Right renal pelvis (tissue), 4 donors: ENCODE measurements at places on chromosomes 12 and 14.
A peak's percentile ranks its signal among the peaks of the same experiment; 100 is the strongest.

DNA sequence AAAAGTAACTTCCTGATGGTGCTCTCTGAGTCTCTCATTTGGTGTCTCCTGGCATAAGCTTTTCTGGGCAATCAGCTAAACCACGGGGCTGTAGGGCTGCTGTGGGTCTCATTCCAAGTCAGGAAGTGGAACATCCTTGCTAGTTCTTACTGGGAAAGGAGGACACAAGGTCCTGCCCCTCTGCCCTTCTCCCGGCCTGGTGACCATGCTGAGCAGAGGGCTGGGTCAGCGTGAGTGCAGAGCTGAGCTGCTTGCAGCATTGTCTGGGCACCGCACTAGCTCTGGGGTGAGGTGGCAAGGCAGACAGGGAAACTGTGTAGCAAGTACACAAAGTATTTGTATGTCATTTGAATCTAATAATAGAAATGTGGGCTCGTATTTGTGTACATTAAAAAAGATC lies 45.0 kb upstream of the ASPG start:
- DNase-seq = no peak

DNA sequence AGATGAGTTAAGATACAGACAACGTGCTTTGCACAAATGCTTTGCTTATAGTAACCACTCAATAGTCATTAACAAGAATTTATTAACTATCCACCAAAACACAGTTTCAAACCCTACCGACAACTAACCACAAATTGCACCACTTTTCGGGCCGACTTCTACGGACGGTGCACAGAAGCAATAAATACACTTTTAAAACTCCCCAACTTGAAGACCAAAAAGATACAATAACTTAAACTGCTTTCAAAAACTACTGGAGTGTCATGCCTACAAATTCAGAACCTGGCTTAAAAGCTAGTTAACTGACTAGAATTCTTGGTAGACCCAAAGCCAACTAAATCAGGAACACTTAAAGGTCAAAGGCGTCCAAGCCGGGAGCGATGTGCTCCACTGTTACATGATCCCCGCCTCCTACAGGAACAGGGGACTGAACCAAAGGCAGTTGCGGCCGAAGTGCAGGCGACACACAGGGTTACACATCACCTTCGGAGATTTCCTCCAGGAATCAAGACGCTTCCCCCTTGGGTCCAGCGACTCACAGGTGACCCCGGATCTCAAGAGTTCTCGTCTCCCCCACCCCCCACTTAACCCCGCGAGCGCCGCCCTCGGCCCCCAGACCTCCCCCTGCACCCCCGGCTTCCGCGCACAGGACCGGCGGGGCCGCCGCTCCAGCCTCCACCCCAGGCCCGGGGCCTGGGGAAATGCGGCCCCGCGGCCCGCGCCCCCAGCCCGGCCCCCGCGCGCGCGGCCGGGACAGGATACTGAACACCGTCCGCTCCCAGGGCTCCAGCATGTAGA lies 507 bp downstream of the SPTSSA start:
- peak; percentile 40 for DNase-seq

GRCh38 chr12:128549601-128550218 lies 274.0 kb downstream of the SLC15A4 start:
- DNase-seq = no peak

- DNase-seq = no peak
Observed at GRCh38 chr12:93803424-93803807, 126.2 kb downstream of the CRADD start.

GRCh38 chr12:120007272-120007671 lies 18.2 kb downstream of the BICDL1 start:
- no peak for DNase-seq

DNA sequence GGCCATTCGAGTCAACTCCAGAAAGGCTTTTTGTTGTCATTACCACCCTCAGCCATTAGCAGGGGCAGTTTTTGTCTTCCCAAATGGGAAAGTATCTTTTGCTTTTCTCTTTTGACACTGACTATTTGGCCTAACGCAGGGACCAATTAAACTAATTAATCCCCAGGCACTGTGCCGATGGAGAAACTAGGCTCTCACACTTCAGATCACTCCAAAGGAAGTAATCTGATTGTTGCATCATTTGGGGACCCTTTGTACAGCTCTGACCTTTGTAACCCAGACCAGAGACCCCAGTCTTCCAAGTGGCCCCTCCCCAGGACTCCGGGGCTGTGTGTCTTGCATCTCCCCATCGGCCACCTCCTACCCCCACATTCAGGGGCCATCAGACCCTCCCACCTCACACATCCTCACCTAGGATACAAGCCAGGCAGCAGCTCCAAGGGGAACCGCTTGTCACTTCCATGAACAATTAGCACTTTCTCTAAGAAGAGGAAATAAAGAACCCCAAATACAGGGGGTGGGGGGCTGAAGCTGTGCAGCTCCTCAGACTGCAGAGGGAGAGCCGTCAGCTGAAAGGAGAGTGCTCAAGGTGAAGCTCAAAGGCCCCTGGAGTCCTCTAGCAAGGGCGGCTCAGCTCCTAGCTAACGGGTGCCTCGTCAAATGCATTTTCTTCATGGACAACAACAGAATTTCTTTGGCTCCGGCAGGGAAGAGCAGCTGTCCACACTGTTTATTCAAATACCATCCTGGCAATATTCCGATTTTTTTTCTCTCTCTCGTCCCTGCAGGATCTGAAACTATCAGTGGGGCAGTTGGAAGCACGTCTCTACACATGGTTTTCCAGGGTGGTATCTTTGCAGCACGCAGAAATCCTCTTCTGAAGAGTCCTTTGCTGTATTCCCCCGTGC lies 64.3 kb upstream of the DIO3 start:
- DNase-seq = no peak

GRCh38 chr12:65458718-65459117 lies 180.2 kb downstream of the MSRB3 start:
- DNase-seq = no peak

DNA sequence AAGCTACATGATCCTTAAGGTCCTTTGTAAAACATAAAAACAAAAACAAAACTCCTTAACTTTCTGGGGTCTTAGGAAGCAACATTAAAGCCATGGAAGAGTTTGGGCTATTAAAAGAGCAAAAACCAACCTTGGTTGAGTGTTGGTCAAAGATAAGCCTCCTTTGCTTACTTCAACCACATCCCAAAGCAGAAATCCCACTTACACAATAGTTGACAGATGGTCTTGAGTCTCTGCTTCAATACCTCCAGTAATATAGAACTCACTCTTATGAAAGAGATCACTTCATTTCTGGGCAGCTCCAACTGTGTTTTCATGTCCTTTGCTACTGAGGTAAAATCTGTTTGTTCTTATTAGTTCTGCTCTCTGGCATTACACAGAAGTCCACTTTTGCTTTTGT lies 125.8 kb downstream of the SLC38A4 start:
- DNase-seq = no peak

DNA sequence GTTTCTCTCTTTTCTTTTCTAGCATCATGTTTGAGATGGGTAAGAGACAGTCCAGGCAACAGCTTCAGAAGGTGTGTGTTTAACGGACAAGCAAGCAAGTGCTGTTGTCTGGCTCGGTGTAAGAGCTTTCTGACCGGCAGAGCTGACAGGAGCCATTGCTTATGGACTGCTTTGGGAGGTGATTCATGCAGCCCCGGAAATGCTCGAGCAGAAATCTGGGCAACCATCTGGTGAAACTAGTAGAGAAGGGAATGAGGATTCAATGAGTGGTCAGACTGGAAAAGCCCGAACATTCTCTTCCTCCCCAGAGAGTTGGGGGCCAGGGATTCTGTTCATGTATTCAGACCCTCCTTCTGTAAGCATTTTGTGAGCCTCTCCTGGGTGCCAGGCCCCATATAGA lies 24.4 kb downstream of the TUNAR start:
- no peak for DNase-seq

DNA sequence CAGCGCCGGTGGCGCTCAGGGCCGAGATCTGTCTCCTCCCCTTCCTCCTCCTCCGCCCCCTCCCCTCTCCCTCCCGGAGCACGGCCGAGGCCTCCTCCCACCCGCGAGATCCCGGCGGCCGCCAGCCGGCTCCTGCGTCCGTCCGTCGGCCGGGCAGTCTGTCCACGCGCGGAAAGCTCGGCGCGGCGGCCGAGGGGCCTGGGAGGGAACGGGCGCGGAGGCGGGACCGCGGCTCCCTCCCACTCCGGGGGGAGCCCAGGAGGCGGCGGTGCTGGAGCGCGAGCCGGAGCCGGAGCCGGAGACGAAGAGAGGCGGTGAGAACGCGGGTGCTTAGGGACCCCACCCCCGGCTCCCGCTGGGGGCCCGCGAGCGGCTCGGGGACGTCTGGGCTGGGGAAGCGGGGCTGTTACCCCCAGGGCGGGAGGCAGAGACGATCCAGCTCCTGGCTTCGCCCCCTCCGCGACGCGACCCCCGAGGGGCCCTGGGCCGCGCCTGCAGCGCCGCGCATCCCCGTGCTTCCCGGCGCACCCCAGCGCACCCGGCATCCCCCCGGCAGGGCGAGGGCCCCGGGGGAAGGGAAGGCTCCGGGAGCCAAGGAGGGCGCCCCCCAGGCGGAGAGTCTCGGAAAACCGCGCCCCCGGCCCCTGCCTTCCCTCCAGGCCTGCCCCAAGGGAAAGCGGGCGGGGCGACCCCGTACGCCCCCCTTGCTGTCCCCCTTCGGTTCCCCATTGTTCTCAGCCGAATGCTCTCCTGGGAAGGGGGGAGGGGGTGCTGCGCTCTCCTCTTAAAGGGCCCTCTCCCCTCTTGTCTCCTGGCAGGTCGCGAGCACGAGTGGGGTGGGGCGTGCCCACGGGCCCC lies at the start of gene DTX1:
DTX1 (plus strand) TSS at position 100 of the 858 bp plus-strand sequence. CDS start 1,463 bp downstream, outside the sequence.
- no peak for DNase-seq

- DNase-seq = no peak
Observed at GRCh38 chr12:113514602-113515001, 42.9 kb upstream of the LHX5 start.

GRCh38 chr14:66910311-66910840 lies 278.9 kb upstream of the GARIN2 start:
- DNase-seq = no peak

DNA sequence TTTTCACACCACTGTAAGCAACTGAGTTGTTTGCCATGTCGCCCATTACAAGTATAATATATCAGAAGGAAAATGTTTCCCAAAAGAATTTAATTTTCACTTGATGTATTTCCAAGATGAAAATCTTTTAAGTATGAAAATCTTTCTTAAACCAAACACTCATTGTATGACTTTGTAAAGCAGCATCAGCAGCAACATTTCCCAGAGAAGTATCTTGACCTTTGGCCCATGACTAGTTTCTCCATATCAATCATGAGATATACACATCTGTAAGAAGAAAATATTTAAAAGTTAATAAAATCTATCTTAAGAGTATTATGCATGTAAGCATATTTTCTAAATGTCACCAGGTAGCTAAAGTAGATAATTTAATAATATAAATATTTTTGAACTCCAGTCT lies 52.8 kb downstream of the ATP2B1 start:
- no peak for DNase-seq

DNA sequence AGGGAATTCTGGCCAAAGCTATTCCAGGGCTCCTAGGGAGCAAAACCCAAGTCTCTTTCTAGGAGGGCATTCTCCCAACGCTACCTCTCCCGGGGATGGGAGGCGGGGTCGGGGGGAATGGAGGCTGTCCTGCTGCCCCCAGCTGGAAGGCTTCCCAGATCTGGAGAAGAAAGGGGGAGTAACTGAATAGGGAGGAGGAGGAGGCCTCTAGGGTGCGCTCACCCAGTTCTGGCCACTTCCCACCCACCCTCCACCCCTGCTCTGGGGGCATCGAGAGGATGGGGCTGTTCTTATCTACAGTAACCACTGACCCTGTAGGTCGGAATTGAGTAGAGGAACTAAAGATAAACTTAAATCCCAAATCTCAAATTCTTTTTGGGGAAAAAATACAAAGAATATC lies 579 bp upstream of the RNASE1 start:
- DNase-seq = no peak

DNA sequence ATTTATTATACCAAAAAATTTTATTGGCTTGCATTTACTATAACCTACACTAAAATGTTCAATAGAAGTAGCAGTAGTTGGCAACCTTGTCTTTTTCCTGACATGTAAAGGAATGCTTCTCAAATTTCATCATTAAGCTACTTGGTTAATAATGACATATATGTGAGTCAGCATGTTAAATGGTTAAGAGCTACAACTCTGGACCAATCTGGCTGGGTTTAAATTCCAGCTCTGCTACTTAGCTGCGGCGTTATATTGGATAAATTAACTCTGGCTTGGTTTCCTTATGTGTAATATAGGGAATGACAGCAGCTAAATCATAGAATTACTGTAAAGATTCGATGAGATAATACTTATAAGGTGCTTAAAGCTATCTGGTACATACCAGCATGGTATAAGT lies 53.7 kb upstream of the OTOGL start:
- no peak for DNase-seq

DNA sequence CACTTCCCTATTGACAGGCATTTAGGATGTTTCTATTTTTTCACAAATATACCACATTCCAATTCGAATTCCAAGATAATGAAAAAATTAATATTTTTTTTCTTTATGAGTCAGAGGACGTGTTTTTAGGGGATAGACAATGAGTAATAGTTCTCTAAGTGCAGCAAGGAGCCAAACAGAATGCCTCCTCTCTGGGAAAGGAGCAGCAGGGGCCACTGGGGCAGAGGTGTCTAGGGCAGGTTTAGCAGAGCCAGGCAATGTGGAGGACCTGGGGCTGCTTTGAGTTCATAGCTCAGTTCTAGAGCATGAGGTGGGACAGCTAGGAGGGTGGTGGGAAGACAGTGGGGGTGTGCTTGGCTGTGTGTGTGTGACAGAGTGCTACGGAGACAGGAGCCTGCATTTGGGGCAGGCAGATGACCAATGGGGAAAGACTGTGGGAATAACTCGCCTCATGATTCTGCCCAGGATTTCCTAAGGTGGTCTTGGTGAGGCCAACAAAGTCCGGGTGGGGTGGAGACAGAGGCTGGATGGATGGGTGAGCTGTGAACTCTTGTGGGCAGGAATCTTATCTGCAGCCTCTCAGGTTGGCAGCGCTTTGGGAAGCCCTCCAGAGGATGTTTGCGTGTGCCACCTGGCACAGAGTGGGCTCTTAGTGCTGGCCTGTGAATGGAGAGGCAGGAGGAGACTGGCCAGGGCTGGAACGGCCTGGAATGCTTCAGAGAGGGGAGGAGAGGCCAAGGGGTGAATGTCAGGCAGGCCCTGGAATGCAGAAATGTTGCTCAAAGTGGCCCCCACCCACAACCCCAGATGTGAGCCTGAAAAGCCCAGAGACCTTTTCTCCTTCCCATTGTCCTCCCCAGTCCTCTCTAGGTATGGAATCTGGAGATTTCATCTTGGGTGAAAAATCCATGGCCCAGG lies 2.4 kb upstream of the KRT7 start:
- DNase-seq = no peak

- DNase-seq = no peak
Observed at GRCh38 chr12:121799156-121799841, 4.5 kb upstream of the SETD1B start.

DNA sequence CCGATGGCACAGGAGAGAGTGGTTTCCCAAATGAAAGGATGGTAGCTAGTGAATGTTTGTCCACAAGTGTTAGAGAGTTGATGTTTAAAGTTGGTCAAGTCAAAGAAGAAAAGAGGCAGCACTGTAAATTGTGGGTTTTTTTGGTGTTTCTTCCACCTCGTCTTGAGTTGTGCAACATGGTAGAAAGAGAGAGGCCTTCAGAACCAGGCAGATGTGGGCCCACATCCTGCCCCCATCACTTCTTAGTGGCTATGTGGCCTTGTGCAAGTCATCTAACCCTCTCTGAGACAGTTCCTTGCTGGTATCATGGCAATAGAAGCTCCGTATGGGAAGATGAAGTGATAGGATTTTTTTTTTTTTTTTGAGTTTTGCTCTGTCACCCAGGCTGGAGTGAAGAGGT lies 60.8 kb downstream of the NDUFA12 start:
- no peak for DNase-seq
